ENCODE measurements at places on chromosomes 1 and 21. TPM values are rescaled to one million over a fixed set of nuclear protein-coding genes. Genes with fewer than 3 reads are reported as not detected.

Gene MYBPHL
- 2.0 TPM for total RNA-seq

DNA sequence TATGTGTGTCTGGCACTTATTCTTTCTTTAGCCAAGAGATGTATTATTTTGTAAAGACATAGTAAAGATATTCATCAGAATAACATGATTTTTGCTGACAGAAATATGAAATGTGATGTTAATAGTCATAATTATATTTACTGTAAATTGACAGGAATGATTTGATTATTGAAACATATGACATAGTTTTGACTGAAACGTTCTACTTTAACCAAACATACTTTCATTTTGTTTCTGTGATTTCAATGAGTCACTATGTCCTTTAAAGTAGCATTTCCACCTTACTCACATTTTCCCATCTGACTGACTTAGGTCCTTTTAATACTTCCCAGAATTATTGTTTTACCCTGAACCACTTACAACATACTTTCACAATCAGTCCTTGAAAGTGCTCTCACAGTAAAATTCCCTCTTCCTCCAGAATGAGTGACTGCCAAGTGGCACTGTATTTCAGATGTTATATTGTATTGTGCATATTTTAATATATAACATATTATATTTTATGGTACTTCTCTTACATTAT lies 437.9 kb downstream of the NCAM2 start:
- DNase-seq, result no peak

GRCh38 chr1:101250222-101250621 lies 13.4 kb downstream of the S1PR1 start:
- no peak for DNase-seq

- no peak for DNase-seq
These were observed 20.0 kb upstream of the CD101 start for GRCh38 chr1:116981521-116982037.

Gene LRRC3
- 0.13 TPM for total RNA-seq

Gene ADORA1
- 9.4 TPM for total RNA-seq

GRCh38 chr1:170044187-170044586 lies 30.3 kb downstream of the KIFAP3 start:
- no peak for DNase-seq

- DNase-seq, result no peak
These were observed 2.2 kb downstream of the IER5 start for GRCh38 chr1:181090641-181091126.

DNA sequence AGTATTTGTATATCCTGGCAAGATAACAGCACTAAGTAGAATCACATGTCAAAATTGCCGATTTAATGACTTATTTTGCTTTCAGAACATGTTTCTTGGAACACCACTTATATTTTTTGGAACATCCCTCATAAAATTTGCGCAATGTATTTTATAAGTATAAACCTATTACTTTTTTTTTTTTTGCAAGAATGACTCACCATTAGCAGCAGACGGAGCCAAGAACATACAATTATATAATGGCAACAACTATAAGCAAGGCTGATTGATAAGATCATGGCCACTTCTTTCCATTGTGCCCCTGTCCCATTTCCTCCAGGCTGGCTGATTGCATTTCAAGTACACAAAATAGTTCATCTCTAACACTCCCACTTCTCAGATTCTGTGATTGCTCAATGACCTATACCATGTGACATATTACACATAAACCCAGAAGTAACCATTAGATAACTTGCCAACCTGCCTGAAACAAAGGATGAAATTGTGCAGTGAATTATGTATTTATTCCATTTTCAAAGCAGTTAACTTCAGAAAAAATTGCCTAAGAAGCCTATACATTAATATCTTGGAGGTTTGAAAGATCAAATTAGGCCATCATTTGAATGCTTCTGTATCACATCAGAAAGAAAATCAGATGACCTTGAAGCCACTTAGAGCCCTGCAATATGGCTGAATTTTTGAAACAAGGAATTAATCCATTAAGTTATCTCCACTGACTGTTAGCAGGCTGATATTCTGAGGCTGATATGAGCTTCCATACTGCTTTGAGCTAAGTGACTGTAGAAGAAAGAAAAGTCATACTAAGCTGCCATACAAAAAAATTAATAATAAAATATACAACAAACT lies 77.8 kb upstream of the PRMT6 start:
- no peak for DNase-seq

Gene RGSL1
- total RNA-seq, result not detected

DNA sequence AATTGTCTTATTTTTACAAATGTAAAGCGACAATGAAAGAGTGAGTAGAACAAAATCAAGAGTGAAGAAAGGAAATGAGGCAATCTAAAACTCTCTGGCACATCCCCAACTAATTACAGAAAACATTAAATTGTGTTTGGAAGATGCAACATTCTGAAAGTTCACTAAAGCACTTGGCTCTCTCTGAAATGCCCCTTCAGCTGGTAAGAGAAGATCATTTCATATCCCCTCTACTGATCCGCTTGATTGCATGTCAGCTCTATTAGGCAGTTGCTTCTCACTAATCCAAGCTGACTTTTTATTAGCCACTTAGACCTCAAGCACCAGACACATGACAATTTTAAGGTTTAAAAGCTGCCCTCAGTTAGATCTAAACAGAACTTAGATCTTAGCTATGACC lies 262.8 kb upstream of the PRMT6 start:
- DNase-seq, result no peak

DNA sequence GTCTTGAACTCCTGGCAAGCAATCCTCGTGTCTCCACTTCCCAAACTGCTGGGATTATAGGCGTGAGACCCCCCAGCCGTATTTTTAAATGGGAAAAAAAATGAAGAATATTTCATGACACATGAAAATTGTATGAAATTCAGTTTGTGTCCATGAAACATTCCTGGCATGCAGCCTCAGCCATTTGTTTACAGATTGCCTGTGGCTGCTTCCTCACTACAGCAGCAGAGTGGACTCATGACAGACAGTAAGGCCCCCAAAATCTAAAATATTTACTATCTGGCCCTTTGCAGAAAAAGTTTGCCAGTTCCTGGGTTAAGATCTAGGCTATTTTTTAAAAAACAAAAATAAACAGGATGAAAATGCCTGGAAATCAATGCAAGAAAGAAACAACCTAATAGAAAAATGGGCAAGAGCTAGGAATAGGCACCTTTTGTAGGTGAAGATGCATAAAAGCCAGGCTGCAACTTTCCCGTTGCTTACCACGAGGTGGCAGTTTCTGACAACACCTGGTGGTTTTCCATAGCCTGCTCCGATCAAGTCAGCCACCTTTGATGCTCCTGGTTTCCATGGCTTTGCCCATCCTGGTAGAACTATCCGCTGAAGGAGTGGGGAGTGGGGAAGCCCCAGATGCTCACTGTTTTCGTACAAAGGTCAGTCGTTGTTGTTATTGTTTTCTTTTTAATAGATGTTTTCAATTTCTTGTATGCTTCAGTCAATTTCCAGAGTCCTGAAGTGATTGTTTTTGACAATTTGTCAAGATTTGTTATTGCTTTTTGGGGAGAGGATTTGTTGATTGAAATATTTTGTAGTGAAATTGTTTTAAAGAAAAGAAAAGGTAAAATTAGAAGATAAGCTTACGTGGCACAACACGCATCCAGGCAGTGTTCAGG lies 24.3 kb downstream of the UBE2Q1 start:
- no peak for DNase-seq

- DNase-seq, result no peak
These were observed 12.0 kb upstream of the ETV3L start for GRCh38 chr1:157111396-157112165.

Gene COG2
- total RNA-seq, result 17.5 TPM

Gene FCGR1A
- 1.1 TPM for total RNA-seq

Gene ADCY10
- total RNA-seq, result 0.21 TPM

Gene LENEP
- not detected for total RNA-seq

DNA sequence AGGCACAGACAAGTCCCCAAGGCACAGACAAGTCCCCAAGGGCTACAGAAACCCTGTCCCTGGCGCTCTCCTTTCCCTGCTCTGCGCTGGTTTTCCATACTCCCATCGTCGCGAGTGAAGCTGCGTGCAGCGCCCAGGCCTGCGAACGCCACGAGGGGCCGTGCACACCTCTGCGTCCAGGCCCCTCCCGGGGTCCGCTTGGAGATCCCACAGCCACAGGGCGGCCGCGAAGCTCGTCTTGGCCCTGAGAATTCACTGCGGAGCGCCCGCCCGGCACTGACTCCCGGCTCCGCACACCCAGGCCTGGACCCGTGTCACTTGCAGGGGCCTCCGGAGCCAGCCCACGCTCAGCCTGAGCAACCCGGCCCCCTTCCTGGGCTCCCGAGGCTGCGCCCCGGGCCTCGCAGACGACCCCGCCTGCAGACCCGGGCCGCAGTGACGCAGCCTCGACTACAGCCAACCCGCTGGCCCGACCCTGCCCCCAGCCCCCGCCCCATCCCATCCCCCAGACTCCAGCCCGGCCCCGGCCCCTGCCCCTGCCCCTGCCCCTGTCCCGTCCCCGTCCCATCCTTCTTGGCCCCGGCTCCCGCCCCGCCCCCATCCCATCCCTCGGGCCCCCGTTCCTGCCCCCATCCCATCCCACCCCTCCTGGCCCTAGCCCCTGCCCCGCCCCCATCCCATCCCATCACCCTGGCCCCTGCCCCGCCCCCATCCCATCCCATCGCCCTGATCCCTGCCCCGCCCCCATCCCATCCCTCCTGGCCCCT lies 841 bp downstream of the POFUT2 start:
- DNase-seq, result peak; percentile 38

DNA sequence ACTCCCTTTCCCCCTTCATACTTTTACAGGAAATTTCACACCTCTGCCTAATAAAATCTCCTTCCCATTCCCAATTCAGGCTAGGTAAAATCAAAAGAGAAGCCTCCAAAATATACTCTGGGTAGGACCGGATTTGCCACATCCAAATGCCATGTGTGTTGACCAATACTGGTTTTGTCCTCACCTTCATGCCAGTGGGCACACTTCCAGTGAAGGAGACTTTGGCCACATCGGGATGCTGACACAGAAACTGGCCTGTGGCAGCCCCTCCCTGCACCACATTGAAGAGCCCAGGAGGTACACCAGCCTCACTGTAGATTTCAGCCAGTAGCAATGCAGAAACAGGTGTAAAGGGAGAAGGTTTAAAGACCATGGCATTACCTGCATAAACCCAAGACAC lies 18.1 kb downstream of the ALDH9A1 start:
- DNase-seq, result no peak

GRCh38 chr1:94056171-94056570 lies 64.8 kb downstream of the ABCA4 start:
- DNase-seq, result no peak

Gene XCL2
- total RNA-seq, result not detected

- no peak for DNase-seq
These were observed 49.4 kb upstream of the BOLA1 start for GRCh38 chr1:149849947-149850360.

DNA sequence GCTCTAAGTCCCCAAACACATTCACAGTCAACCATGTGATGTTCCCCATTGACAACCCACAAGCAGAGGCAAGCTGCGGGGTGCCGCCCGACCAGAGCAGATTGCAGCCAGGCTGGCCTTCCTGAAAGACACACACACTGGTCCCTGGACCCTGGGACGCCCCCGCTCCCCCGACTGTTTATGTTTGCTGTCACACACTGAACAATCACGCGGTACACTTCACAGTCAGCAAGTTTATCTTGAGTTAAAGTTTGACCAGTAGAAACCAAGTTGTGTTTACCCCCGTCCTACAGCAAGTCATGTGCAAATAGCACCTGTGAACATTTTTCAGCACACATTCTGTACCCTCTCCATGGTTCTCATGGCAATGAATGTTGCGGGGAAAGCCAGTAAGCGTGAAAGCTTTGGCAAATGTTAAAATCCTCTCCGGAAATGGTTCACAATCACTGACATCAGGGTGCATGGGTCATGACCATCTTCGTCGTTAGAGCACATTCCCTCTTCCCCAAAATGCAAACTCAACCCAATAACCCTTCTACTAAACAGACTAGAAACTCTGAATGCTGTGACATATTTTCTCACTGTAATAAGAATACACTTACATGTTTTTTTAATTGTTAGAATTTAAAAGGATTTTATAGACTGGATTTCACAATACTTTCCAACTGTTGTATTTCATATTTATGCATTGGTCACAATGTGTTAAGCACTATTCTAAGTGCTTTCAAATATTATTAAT lies 33.3 kb upstream of the IRF2BP2 start:
- DNase-seq, result no peak

DNA sequence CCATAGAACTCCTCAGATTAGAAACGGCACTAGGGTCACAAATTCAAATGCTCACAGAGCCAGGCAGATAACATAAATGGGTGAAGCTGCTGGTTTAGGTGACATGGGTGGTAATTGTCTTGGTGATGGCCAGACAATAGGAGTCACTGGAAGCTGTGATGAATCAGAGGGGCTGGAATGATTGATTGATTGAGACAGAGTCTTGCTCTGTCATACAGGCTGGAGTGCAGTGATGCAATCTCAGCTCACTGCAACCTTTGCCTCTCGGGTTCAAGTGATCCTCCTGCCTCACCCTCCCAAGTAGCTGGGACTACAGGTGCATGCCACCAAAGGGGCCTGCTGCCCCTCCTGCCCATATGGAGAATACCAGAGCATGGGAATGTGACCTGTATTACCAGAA lies 63.0 kb downstream of the HIVEP3 start:
- DNase-seq, result no peak

Gene S100A3
- 1.1 TPM for total RNA-seq

DNA sequence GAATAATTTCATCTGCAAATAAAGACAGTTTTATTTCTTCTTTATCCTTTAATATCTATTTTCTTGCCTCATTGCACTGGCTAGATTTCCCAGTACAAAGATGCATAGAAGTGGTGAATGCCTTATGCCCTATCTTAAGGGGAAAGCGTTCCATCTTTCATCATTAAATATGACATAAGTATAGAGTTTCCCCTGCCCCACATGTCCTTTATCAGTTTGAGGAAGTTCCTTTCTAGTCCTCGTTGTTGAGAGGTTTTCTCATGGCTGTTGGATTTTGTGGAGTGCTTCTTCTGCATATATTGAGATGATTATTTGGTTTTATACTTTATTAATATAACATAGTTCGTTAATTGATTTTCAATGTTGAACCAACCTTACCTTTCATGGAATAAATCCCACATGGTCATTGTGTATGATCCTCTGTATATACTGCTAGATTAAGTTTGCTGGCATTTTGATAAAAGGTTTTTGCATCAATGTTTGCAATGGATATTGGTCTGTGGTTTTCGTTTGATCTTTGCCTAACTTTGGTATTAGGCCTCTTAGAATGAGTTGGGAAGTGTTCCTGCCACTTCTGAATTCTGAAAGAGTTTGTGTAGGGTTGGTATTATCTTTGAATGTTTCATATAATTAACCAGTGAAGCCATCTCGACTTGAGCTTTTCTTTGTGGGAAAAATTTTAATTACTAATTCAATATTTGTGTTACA lies 15.6 kb downstream of the PRKACB start:
- no peak for DNase-seq

DNA sequence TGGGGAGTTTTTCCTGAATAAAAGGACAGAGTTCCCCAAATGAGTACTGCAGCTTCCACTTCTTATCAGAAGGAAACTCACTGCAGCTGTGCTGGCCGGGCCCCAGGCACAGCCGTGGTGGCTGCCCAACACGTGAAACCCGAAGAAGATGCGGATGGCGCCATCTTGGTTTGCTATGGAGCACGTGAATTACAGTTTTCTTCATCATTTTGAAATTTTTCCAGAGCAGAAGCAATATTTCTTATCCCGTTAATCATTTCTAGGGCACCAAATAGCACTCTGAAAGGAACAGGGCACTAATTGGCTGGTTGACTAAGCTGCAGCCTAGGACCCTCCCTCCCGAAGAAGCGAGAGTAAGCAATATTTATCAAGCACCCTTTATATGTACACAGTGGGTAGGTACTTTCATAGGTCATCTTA lies 63.2 kb upstream of the EPS8L3 start:
- DNase-seq, result no peak

All from psoas muscle (tissue), 8 donors.